ENCODE measurements at places on chromosomes 1 and 21. TPM values are rescaled to one million over a fixed set of nuclear protein-coding genes. Genes with fewer than 3 reads are reported as not detected.

DNA sequence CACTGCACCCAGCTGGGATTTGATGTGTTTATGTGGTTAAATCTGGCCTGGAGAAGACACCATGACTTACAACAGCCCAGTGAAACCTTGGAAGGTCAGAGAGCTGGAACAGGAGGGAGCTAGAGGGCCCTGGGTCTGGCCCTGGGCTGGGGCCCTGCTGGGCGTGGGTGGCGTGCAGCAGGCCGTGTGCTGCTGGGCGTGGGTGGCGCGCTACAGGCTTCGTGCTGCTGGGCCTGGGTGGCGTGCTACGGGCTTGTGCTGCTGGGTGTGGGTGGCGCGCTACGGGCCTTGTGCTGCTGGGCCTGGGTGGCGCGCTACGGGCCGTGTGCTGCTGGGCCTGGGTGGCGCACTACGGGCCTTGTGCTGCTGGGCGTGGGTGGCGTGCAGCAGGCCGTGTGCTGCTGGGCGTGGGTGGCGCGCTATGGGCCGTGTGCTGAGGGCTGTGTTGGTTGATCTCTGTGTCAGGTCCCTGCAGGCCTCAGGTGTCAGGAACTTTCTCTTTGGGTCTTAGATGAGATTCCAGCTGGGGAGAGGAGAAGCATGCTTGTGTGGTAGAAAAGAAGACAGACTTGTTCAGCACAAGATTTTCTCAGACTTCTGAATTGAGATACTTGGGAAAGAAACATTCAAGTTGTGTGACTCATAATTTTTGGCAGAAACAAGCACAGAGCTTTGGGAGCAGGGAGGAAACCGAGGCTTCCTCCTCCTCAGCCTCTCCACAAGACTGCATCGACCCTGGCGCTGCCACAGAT lies 66.0 kb downstream of the COL18A1 start:
- H3K27ac ChIP-seq = peak overlapping the region; percentile 88
- H3K4me3 ChIP-seq = peak overlapping the region; percentile 49
- peaks cover 8% of the 10 kb centered on the region for H3K36me3 ChIP-seq
- no peaks in the 10 kb centered on the region for H3K27me3 ChIP-seq
- no peak for DNase-seq
- peaks cover 30% of the 10 kb centered on the region for H3K4me1 ChIP-seq

DNA sequence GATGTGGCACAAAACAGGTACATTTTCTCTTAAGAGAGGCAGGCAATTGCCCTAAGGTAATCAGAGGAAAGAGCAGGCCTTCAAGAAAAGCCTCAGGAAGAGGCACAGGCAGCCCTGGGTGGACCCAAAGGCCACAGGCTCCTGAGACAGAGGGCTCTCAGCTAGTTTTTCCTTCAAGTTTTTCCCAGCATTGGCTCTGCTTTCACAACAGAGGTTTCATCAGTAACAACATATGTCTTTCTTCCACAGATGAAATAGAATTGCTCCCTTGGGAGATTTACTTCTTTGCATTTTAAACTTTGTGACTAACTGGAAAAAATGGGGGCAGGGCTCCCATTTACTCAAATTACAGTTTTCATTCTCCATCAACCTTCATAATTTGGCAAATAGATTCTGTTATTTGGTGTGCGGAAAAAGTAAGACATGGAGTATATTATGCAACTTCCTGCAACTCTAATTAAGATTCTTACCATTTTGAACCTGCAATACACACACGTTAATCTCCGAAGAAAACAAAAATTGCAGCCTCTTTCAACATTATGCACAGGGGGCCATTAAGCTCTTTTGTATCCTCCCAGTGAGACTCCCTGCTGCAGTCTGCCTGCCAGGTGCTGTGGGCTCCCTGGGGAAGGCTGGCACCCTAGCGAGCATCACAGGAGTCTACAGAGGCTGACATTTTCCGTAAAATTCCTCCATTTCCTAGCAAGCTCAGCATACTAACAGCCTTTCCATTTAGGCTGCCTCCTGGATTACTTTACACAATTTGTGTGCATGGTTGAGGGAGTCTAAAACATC lies 282.3 kb downstream of the USH2A start:
- H3K27ac ChIP-seq = no peak overlapping the region
- no peaks in the 10 kb centered on the region for H3K36me3 ChIP-seq
- no peak overlapping the region for H3K4me3 ChIP-seq
- DNase-seq = no peak
- H3K27me3 ChIP-seq = peaks cover 18% of the 10 kb centered on the region

GRCh38 chr1:173330149-173330951 lies 123.2 kb upstream of the TNFSF4 start:
- H3K4me1 ChIP-seq = peaks cover 2% of the 10 kb centered on the region
- H3K27me3 ChIP-seq = no peaks in the 10 kb centered on the region
- no peaks in the 10 kb centered on the region for H3K36me3 ChIP-seq
- H3K27ac ChIP-seq = no peak overlapping the region
- H3K4me3 ChIP-seq = no peak overlapping the region
- DNase-seq = no peak

- no peak overlapping the region for H3K27ac ChIP-seq
- no peak for DNase-seq
- H3K36me3 ChIP-seq = peaks cover 18% of the 10 kb centered on the region
- no peaks in the 10 kb centered on the region for H3K4me1 ChIP-seq
- no peak overlapping the region for H3K4me3 ChIP-seq
These were observed 17.4 kb downstream of the CCT8 start for GRCh38 chr21:29056005-29056404.

The TNFAIP8L2 gene
- total RNA-seq = not detected

GRCh38 chr21:25938658-25939395 lies 204.1 kb downstream of the GABPA start:
- no peak overlapping the region for H3K4me3 ChIP-seq
- H3K27me3 ChIP-seq = no peaks in the 10 kb centered on the region
- no peak overlapping the region for H3K27ac ChIP-seq
- peaks cover 24% of the 10 kb centered on the region for H3K36me3 ChIP-seq

The MAP3K21 gene
- 13.1 TPM for total RNA-seq

GRCh38 chr1:176066709-176067108 lies 140.4 kb downstream of the COP1 start:
- H3K27ac ChIP-seq = no peak overlapping the region
- no peak for DNase-seq
- no peaks in the 10 kb centered on the region for H3K4me1 ChIP-seq
- H3K36me3 ChIP-seq = peaks cover 11% of the 10 kb centered on the region
- no peak overlapping the region for H3K4me3 ChIP-seq

- H3K27ac ChIP-seq = no peak overlapping the region
- H3K4me3 ChIP-seq = no peak overlapping the region
- DNase-seq = no peak
These were observed 20.5 kb downstream of the SZRD1 start for GRCh38 chr1:16387201-16388188.

DNA sequence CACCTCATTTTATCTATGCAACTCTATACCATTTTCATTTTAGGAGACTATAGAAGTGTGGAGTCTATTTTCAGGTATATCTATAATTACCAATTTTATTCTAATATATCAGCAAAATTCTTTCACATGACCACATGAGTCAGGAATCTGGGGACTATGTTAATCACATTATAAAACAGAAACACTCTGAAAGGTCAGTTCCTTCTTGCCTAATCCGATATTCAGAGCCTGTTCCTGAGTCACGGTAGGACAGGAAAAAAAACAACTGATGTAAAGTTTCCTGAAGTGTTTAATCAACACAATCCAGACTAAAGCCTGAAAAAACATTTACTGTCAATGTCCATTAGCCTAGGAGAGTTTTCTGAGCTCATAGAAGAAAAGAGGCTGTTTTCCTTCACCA lies 1902.3 kb downstream of the NCAM2 start:
- H3K27ac ChIP-seq = no peak overlapping the region
- H3K4me3 ChIP-seq = no peak overlapping the region
- no peaks in the 10 kb centered on the region for H3K27me3 ChIP-seq
- no peaks in the 10 kb centered on the region for H3K36me3 ChIP-seq
- no peak for DNase-seq

DNA sequence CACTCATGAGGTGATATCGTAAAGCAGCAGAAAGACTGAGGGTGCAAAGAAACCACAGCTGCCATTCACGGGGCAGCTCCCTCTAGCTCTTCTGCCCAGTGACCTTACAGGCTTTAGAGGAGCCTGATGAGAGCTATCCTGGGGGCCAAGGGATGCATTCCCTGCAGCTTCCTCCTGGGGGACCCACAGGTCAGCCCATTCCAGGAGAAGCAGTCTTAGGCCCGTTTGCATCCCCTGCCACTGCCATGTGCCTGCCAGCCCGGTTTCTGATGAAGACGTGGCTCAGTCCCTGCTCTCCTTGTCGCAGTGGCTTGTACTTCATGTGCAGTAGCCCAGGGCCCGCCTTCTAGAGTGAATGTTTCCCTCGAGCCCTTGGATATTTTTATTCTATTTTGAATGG lies 22.8 kb downstream of the ATP5PO start:
- no peak overlapping the region for H3K27ac ChIP-seq
- H3K4me1 ChIP-seq = peaks cover 7% of the 10 kb centered on the region
- H3K36me3 ChIP-seq = no peaks in the 10 kb centered on the region
- H3K4me3 ChIP-seq = no peak overlapping the region

DNA sequence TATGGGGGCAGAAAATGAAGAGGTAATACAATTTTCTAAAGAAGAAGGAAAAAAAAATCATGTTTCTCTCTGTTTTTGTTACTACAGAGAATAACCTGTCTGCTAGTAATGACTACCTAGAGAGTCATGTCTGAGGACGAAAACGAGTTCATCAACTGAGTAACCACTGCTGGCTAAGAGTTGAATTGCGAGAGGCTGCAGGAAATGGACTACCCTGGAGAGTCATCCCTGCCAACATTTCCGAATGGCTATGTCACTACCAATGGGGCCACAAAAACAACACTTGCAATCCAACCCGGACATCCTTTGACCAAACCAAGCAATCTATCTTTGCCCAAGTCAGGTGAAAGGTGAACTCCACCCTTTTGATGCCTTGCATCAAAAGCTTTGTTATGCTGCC lies 120.6 kb downstream of the FCRL5 start:
- no peak overlapping the region for H3K4me3 ChIP-seq
- no peaks in the 10 kb centered on the region for H3K27me3 ChIP-seq
- H3K27ac ChIP-seq = no peak overlapping the region
- no peaks in the 10 kb centered on the region for H3K36me3 ChIP-seq

DNA sequence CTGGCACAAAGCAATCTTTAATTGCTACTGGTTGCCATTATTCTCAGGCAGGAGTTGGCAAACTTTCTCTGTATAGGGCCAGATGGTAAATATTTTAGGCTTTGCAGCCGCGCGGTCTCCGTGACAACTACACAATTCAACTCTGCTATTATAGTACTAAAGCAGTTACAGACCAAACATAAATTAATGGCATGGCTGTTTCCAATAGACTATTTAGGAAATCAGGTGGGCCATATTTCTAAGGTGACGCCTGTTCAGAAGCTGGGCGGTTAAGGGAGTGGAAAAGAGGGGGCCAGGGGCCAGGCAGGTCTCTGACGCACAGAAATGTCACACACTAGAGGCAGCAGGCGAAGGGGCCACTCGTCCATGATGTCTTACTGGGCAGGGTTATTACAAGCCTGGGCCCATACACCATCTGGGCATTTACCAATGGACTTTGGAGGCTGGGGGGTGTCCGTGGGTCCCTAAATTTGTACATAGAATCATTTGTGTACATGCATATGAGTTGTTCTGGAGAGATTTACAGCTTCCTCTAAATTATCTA lies 80.1 kb downstream of the STUM start:
- H3K27ac ChIP-seq = no peak overlapping the region
- H3K4me1 ChIP-seq = no peaks in the 10 kb centered on the region
- H3K4me3 ChIP-seq = no peak overlapping the region
- H3K27me3 ChIP-seq = peaks cover 27% of the 10 kb centered on the region

DNA sequence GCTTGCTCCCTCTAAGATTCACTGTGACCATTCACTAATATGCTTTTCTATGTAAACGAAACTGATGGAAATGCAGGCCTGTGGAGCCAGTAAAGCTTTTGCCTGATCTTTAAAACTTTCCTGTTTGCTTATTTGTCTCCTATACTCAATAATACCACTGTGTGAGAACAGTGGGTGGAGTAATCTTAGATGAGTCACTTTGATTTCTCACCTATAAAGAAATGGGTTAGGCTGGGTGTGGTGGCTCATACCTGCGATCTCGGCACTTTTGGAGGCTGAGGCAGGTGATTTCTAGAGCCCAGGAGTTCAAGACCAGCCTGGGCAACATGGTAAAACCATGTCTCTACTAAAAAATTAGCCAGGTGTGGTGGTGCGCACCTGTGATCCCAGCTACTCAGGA lies 70.8 kb downstream of the RWDD3 start:
- H3K4me1 ChIP-seq = peaks cover 13% of the 10 kb centered on the region
- H3K36me3 ChIP-seq = no peaks in the 10 kb centered on the region
- no peaks in the 10 kb centered on the region for H3K27me3 ChIP-seq
- no peak overlapping the region for H3K4me3 ChIP-seq

DNA sequence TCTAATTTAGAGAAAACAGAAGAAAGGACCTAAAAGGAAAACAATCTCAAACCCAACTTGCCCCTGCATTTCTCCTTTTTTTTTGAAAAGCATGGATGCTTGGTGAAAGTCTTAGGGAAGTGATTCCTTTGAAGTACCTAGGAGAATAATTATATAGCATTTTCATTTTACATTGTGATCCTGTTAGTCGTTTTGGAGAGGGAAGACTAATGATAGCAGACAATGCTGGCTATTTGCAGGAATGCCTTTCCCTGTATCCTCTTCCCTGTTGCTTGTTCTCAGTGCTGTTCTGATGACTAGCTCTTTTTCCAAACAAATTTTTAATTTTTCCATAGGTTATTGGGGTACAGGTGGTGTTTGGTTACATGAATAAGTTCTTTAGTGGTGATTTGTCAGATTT lies 53.9 kb downstream of the LAMC1 start:
- peaks cover 13% of the 10 kb centered on the region for H3K4me1 ChIP-seq
- no peaks in the 10 kb centered on the region for H3K36me3 ChIP-seq
- H3K27ac ChIP-seq = no peak overlapping the region
- H3K4me3 ChIP-seq = no peak overlapping the region

DNA sequence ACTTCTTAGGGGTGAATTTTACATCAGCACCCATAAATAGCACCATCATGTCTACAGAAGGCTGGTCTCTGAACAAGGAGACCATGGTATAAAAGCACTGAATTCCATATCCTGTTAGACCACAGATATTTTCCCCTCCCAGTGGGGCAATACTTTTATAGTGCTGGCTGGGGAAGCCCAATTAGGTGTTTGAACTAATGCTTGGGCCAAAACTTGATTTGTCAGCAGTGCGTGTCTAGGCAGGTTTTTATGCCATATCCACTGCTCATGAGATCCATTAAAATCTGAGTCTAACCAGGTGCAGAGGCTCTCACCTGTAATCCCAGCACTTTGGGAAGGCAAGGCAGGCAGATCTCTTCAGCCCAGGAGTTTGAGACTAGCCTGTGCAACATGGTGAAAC lies 623.0 kb downstream of the NPHP4 start:
- H3K4me1 ChIP-seq = peaks cover 6% of the 10 kb centered on the region
- peaks cover 13% of the 10 kb centered on the region for H3K27me3 ChIP-seq
- no peak overlapping the region for H3K4me3 ChIP-seq
- no peak overlapping the region for H3K27ac ChIP-seq
- no peak for DNase-seq
- H3K36me3 ChIP-seq = no peaks in the 10 kb centered on the region

The TAS1R1 gene
- total RNA-seq = not detected
